ENCODE measurements at places on chromosomes 7 and 10. TPM values are rescaled to one million over a fixed set of nuclear protein-coding genes. Genes with fewer than 3 reads are reported as not detected.

- DNase-seq: no peak
Observed at GRCh38 chr10:14565199-14565598, 209.5 kb downstream of the FAM107B start.

DNA sequence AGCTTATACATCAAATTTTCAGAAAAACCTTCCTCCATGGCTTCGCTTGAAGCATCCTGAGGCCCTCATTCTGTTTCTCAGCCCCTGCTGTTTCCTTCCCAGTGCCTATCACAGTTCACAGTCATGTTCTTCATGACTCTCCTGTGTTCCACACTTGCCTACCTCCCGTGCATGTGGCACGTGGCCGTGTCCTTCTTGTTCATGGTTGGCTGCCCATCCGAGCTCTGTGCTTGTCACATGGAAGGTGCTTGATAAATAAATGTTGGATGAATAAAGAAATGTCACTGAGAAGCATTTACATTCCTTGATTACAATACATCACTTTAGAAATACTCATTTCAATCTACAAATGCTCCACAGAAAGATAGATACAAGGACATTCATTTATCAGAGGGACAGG is 23.7 kb upstream of the EGFR start:
- DNase-seq: no peak

GRCh38 chr7:101243646-101244374 is 1.1 kb downstream of the FIS1 start:
- no peak for DNase-seq

DNA sequence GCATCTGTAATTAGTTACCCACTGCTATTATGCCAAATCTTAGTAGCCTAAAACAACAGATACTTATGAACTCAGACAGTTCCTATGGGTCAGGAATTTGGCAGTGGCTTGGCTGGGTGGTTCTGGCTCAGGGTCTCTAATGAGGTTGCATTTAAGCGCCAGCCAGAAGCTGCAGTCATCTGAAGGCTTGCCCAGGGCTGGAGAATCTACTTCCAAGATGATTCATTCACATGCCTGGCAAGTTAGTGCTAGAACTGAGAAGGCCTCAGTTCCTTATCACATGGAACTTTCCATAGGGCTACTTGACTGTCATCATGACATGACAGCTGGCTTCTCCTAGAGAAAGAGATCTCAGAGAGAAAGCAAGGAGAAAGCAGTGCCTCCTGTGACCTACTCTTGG is 121.3 kb downstream of the AVL9 start:
- no peak for DNase-seq

GRCh38 chr7:63925626-63926460 is 72.8 kb upstream of the ZNF722 start:
- peak; percentile 64 for DNase-seq

GRCh38 chr7:84123965-84124547 is 70.5 kb downstream of the SEMA3A start:
- no peak for DNase-seq

DNA sequence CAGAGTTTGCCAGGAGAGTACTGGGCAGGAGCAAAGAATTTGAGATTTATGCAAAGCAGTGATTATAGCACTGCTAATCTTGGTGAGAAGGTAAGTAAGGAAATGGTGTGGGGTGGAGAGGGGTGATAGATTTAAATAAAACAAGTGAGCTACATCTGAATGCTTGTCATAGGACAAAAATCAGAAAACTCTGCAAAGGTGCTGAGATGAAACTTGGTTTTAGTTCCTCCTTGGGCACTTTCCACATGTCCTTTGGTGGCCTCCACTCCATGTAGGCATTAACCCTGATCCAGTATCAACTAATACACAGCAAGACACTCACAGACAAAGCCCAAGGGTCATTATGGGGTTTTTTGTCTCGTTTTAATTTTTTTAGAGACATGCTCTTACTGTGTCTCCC is 25.7 kb upstream of the FAM107B start:
- DNase-seq: no peak

- DNase-seq: no peak
Observed at GRCh38 chr10:112374724-112375541, 1.0 kb downstream of the ACSL5 start.

GRCh38 chr10:126153711-126154628 is 234.3 kb downstream of the ADAM12 start:
- DNase-seq: no peak

DNA sequence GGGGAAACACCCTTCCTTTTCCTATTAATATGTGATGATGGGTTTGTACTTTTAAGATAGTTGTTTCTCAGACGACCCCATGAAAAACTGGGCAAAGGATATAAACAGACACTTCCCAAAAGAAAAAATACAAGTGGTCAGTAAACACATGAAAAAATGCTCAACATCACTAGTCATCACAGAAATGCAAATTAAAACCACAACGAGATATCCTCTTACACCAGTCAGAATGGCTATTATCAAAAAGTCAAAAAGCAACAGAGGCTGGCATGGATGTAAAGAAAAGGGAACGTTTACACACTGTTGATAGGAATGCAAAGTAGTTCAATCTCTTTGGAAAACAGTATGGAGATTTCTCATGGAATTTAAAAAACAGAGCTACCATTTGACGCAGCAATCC is 111.4 kb upstream of the ZEB1 start:
- no peak for DNase-seq

DNA sequence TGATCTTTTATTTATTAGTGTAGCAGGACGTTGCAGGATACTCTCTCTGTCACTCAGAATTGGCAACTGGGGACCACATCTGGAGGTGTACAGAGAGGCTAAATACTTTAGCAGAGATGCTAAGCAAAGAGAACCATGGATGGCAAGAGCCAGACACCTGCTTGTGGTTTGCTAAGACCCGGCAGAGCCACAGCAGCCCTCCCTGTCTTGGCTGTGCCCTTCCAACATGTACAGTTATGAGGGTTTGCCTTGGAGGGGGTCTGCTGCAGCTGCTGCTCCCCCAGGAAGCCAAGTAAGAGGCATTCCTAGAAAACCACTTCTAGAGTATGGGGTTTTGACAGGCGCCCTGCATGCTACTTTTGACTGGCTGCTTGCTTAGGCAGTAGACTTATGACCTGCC is 5.1 kb downstream of the NPVF start:
- DNase-seq: no peak

DNA sequence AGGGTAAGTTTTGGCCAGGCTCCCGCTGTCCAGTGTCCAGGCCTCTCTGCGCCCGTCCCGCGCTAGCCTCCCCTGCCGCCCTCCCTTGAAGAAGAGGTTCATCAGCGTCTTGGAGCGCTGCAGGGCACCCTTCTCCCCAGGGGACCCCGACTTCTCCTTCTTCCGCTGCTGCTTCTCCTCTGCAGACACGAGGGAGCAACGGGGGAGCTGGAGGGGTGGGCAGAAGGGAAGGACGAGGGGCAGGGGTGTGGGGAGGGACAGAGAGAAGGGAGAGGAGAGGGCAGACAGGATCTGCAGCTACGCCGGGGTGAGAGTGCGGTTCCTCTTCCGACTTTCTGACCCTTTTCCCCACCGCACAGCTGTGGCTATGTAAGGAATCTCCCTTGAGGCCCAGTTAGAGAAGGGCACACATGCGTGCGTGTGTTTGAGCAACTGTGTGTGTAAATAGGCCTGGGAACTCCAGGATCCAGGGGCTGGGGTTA is 12.8 kb downstream of the PDZD7 start:
- no peak for DNase-seq

GRCh38 chr7:26514633-26515032 is 223.0 kb downstream of the SNX10 start:
- DNase-seq: no peak

DNA sequence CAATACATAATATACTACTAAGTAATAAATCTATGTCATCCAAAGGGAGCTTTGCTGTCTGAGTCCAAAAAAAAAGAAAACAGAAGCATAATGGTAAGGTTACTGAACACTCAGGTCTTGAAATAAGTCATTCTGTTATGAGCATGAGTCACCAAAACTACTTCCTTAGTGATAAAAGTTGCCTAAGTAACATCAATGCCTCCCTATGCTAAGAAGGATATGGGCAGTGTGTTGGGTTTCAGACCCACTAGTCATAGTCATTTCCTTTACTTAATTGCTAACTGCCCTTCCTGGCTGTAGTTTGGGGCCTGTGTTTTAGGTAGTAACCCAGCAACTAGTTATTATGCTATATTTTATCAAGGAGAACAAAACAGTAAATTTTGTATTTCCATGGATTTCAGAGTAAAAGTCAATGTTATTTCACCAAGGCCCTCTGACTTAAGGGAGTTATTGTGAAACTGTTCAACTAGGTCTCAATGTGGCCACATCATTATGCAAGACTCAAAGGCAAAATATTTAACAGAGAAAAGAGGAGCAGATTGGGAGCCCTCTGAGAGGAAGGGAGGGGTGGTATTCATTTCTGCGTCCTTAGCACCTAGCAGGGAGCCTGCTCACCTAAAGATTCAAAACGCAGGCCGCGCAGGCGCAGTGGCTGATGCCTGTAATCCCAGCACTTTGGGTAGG is 11.7 kb upstream of the VIM start:
- DNase-seq: no peak

DNA sequence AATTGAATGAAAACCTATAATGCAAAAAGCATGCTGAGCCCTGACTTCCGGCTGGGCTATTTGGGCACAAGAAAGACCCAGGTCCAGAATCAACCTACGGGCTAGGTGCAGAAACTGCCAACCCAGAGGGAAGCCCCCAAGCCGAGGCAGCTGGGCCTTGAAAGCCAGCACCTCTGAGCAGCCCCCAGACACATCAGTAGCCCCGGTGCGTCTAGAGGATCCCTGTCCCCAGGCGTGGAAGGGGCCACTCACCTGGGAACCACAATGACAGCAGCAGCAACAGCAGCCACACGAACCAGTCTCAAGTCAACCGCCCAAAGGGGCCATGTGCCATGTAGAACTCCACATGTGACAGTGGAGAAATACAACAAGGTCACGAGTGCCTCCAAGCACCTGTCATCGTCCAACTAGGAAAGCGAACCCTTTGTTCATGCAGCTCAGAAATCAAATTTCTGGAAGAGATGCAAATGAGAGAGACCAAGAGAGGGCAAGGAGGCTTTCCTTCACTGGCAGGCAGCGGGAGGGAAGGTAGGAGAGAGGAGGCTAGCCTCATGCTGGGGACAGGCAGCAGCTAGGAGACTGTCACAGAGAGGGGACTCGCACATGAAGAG is 57.5 kb upstream of the CHST15 start:
- DNase-seq: no peak

DNA sequence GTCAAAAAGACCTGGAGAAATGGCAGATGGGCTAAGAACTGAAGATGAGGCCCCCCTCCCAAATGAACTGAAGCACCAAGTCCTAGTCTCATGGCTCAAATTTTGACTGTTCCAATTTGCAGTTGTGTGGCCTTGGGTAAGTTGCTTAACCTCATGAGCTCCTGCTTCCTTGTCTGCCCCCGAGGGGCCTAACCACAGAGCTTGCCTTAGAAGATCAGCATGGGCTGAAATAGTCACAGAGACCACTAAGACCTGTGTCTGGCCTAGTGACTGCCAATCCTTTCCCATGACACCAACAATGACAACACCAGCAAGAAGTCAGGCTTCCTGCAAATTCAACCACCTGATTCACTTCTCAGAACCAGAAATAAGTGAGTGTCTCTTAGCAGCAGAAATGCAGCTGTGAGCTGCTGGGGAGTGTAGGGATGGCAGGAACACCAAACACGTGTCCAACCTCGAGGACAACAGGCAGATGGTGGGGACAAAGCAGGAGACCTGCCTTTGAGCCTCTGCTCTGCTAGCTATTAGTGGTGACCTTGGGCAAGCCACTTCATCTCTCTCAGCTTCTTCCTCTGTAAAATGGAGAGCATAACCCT is 23.7 kb downstream of the CRHR2 start:
- DNase-seq: no peak

GRCh38 chr7:100665168-100665726 is 8.3 kb upstream of the GNB2 start:
- no peak for DNase-seq

DNA sequence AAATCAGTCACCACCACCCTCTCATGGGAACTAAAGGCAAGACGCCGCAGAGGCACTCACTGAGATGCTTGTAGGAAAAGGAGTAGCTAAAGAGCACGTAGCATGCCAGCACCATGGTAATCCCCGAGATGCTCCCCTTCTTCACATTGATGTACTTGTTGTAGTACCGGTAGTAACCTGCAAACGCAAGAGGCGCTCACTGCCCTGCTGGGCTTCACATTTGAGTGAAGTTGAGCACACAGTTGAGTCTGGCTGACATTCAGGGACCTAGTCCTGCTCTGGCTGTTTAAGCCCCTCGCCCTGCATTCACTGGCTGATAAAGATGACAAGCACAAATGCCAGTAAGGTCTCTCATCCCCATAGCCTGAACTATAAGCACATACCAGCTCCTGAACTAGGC is 6.9 kb downstream of the ATP5MF start:
- DNase-seq: no peak

DNA sequence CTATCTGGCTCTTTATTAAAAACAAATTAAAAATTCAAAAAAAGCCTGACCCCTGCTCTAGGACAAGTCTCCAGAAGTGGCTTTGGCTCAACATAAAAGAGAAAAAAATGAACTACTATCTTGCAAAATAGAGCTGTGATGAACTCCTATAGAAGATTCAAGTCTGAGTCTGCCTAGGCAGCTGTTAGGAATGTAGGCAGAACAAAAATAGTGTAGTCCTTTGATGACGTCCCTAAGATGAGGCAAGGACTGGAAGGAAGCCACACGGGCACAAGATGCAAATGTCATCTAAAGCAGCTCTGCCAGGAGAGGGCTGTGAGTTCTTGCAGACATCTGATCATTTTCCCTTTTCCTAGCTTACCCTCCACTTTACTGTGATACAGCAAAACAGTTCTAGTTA is 20.5 kb downstream of the ASNS start:
- no peak for DNase-seq

GRCh38 chr10:29443745-29444523 is 155.1 kb downstream of the LYZL1 start:
- DNase-seq: no peak

DNA sequence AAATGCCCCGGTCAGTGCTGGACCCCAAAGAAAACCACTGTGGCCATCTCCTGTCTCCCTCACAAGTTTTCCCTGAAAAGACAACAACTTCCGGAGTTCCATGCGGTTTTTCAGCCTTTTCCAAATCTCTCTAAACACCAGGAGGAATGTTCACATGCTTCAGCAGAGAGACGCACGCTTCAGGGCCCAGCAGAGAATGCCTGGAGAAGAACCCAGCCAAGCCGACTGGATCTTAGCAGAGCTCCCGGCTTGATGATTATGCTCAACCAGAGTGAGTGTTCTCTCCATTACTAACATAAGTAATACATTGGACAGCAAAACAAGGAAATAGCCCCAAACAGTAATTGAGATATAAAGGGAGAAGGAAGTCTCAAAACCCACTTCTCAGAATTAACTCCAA is 17.9 kb downstream of the PRKCQ start:
- no peak for DNase-seq

GRCh38 chr10:75916906-75917305 is 485.5 kb downstream of the LRMDA start:
- DNase-seq: no peak

GRCh38 chr10:112915590-112916572 is 34.2 kb upstream of the TCF7L2 start:
- DNase-seq: no peak

SYNPO2L gene
- total RNA-seq: 0.29 TPM

FAM237B gene
- not detected for total RNA-seq

CCDC172 gene
- not detected for total RNA-seq

GRID2IP gene
- total RNA-seq: 0.38 TPM

CHAT gene
- not detected for total RNA-seq

ZP3 gene
- total RNA-seq: 4.1 TPM

CALHM1 gene
- total RNA-seq: not detected

IGFBP3 gene
- total RNA-seq: 66.2 TPM

LOXL4 gene
- total RNA-seq: 3.5 TPM

ELN gene
- total RNA-seq: 8.9 TPM

BLNK gene
- 29.5 TPM for total RNA-seq
